ENCODE measurements at places on chromosomes 4 and X.

GRCh38 chr4:6614701-6615230, 25.7 kb upstream of the MRFAP1 start:
- no peak for DNase-seq

- DNase-seq: no peak
Measured at GRCh38 chrX:63284659-63285058, 66.5 kb downstream of the SPIN4 start.

- DNase-seq: no peak
Measured at GRCh38 chrX:39206399-39207145, 405.3 kb downstream of the MID1IP1 start.

DNA sequence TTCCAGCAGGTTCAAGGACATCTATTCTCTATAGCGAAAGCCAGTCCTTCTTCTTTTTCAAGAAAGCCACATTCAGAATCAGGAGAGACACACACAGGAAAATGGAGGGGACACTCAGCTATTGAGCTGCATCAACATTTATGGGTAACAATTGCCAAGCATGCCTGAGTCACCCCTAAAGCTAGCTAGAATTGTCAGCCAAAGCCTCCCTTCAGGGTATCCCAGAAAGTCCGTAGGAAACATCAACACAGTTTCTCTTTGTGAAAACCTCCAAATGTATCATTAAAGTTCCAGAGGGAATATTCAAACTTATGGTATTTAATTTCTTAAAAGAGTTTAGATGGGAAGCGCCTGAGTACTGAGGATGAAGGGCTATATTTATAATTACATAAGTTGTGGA, 331.1 kb upstream of the SLC7A11 start:
- no peak for DNase-seq

DNA sequence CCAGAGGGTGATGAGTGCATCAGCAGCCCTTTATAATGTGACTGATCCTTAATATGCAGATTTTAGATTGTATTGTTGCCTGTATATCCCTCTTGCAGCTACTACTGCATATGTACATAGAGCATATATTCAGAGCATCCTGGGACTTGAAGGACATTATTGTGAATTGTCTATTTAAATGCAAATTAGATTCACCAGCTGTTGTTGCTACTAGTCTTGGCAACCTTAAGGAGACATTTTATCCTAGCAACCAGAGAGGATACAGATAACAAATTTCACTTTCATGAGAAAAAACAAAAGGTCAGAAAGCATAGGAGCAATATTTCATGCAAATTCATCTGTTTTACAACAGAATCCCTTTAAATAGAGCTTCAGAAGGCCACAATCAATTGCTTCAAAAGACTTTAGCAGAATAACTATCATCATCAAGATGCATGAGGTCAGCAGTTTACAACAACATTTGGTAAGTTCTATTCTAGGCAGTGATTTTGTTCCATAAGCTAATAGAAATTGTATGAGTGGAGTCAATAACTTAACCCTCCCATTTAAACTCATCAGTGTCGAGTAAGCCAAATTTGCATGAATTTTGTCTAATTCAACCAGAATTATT, 148.6 kb downstream of the GC start:
- DNase-seq: no peak

DNA sequence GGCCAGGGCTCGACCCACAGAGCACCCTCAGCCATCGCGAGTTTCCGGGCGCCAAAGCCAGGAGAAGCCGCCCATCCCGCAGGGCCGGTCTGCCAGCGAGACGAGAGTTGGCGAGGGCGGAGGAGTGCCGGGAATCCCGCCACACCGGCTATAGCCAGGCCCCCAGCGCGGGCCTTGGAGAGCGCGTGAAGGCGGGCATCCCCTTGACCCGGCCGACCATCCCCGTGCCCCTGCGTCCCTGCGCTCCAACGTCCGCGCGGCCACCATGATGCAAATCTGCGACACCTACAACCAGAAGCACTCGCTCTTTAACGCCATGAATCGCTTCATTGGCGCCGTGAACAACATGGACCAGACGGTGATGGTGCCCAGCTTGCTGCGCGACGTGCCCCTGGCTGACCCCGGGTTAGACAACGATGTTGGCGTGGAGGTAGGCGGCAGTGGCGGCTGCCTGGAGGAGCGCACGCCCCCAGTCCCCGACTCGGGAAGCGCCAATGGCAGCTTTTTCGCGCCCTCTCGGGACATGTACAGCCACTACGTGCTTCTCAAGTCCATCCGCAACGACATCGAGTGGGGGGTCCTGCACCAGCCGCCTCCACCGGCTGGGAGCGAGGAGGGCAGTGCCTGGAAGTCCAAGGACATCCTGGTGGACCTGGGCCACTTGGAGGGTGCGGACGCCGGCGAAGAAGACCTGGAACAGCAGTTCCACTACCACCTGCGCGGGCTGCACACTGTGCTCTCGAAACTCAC, 3.6 kb downstream of the MID1IP1 start:
- DNase-seq: no peak

GRCh38 chrX:14039344-14039743, 9.7 kb upstream of the GEMIN8 start:
- no peak for DNase-seq

GRCh38 chr4:4575284-4576211, 33.7 kb upstream of the STX18 start:
- DNase-seq: peak; percentile 4

GRCh38 chr4:6087669-6088341, 69.6 kb upstream of the C4orf50 start:
- DNase-seq: no peak

- DNase-seq: no peak
Measured at GRCh38 chrX:48520976-48521352, 644 bp upstream of the EBP start.

- DNase-seq: no peak
Measured at GRCh38 chr4:158856852-158857251, 88.0 kb downstream of the FNIP2 start.

GRCh38 chrX:24482823-24483415, 17.8 kb downstream of the PDK3 start:
- DNase-seq: no peak

GRCh38 chr4:44422912-44423311, 25.7 kb downstream of the KCTD8 start:
- DNase-seq: no peak

GRCh38 chrX:68865300-68865699, 36.5 kb downstream of the EFNB1 start:
- no peak for DNase-seq

GRCh38 chr4:24322995-24323394, 261.4 kb downstream of the DHX15 start:
- DNase-seq: no peak

DNA sequence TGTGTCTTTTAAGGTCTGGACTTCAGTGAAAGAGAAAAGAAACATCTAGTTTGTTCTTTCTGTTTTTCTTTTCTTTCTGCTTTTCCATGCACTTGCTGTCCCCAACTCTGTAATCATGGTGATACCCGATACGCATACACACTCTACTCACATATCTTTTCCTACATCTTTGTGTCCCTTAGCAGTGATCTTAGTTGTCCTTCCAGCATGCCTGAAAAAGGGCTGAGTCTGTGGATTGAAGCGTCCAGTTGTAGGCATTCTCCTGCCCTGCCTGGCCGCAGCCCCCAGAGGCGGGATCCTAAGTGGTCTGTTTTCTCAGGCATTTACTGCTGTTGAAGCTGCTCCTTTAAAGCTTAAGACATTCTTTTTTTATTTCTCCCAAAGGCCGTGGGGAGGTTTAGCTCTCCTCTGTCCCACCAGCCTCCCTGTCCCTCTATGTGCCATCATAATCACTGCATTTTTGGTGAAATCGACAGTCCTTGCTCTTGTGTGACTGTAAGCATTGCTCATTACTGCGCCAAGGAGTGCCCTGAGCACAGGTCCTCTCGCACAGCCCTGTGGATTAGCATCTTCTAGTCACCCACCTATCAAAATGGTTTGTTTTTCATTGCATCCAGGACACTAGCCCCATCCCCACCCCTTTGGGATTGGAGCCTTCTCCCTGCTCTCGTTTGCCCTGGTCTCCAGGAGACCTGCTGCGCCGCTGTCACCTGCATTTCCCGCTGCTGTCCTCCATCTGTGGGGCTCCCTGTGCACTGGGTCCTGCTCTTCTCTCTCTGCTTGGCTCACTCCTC, 4.4 kb downstream of the RGS12 start:
- no peak for DNase-seq

DNA sequence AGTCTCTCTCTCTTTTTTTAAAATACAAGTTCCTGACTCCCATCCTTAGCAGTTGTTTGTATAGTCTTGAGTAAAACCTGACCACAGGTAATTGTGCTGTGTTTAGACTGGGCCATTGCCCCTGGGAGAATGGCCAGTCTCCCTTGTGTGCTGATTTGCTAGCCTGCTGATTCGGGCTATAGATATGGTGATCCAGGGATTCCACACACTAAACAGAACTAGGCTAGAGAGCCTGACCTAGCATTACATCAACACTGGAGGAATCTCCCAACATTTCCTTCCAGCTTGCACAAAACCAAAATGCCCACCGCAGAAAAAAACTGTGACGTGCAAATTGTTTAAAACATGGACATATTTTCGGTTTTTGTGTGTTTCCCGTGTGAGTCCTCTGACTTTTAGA, 5.1 kb downstream of the UPRT start:
- DNase-seq: no peak

DNA sequence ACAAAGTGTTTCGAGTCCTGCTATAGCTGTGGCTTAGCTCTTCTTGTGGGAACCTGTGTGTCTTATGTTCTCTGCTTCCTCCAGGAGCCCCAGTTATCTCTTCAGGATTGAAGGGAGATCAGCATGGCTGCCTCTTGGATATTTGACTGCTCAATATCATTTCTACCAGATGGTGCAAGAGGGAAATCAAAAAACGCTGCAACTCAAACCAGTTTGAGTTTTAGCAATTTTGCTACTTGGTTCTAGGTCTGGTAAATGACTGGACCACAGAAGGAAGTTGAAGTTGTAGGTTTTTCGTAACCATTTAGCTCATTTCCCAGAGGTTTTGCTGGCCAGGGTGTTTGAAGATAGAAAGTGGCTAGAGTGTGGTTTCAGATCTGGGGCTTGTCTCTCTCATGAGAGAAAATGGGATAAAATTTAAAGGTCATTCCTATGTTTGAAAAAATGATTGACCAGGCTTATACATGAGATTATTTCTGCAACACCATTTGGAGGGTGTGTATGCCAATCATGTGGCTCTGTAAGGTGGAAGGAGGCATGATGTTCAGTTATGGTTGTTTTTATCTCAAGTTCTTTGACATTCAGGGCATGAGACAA, 210.4 kb downstream of the SPRY1 start:
- no peak for DNase-seq

DNA sequence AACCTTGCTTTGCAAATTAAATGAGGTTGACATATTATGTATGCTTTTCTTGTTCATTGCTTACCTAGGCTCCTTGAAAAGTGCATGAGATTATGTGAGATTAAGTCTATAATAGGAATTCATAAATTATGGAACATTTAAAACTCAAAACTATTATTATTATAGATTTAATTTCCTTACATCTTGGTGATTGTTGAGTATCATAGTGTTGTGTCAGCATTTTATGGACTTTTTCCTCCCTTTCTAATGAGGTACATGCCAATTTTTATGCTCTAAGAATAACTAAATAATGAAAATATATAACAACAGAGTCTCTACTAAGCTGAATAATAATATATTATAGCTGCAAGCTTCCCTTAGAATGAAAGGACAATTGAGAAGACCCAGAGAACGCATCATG, 848.8 kb upstream of the AADAT start:
- DNase-seq: no peak

DNA sequence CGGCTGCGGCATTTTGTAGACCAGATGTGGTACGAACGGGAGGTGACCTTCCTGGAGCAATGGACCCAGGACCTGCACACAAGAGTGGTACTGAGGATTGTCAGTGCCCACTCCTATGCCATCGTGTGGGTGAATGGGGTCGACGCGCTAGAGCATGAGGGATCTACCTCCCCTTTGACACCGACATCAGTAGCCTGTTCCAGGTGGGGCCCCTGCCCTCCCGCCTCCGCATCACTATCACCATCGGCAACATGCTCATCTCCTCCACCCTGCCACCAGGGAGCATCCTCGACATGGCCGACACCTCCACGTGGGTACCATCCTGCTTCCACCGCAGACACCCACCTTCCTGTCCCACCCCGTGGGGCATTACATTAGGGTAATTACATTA, 46.2 kb downstream of the SMARCA5 start:
- no peak for DNase-seq

GRCh38 chr4:80189956-80190677, 7.2 kb upstream of the PRDM8 start:
- no peak for DNase-seq

GRCh38 chr4:184329235-184329634, 111.6 kb upstream of the ENPP6 start:
- no peak for DNase-seq

DNA sequence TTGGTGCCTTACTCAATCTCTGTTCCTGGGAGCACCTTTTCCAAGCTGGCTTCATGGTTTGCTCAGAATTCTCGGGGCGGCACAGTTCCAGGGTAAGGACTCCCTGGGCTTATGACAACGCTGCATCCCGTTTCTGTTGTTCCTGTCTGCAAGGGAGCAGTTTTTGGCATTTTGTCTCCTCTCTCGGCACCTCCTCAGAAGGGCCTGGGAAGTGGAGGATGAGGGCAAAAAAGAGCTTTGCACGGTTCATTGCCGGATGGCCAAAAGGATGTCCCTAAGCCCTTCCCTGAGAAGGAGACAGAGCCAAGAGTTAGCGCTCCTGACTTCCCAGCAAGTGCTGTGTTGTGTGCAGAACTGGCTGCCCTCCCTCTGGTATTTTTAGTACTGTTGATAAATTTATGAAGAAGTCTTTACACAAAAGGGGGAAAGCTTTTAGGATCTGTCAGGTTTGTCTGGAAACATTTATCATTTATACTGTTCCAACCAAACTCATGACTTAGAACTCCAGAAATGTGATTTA, 13.4 kb downstream of the SRD5A3 start:
- DNase-seq: peak; percentile 11

DNA sequence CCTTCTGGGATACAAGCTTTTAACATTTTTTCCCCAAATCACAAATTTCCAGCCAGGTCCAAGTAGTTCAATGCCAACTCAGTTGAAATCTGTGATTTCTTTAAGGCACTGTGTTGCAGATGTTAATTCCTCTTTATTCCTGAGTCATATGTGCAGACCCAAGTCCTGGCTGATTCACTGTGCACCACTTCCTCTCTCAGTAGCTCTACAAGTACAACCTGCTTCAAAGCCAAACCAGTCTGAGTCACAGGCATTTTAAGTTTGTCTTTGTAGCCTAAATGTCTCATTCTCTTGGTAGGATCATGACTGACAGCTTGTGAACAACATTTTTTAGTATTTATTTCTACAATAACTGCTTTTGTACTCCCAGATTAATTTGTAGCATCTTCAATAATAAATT, 165.6 kb upstream of the S100G start:
- DNase-seq: no peak

All from thoracic aorta (tissue), 2 donors.